GM04503 (cell line): ENCODE measurements at places on chromosomes 4 and X.

DNA sequence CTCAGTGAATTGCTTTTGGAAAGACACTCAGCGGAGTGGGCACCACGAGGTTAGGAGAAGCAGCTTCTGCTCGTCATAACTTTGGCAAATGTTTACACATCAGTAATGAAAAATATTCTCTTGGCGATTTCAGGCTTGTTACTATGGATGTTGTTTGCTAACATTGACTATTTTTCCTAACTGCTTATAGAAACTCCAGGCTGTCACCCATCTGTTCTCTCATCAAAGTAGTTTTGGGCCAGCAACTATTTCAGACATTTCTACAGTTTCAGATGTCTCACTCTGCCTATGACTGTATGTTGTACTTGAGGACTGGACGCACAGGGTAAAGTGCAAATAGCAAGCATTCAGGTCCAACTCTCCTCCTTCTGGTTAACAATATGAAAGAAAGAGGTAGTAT lies 346.7 kb downstream of the TRIML1 start:
- DNase-seq = no peak

DNA sequence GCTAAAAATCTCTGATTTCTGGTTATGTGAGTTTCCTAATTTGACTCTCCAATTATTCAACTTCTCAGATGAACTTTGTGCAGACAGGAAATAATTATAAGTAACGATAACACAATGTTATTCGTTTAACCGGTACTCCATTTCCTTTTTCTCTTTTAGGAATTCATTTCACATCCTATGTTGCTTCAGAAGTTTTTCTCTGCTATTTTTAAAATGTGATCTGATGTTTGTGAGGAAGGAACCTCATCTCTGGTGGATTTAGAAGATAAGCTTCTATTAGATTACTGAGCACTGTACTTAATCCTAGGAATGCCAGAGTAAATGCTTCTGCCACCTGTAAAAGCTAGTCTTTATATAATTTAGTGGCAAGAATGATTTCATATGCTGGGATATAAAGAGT lies 116.0 kb upstream of the ETNPPL start:
- no peak for DNase-seq

GRCh38 chr4:28842271-28842670 lies 1877.9 kb upstream of the PCDH7 start:
- no peak for DNase-seq

- no peak for DNase-seq
These were observed 2.9 kb downstream of the STIM2 start for GRCh38 chr4:26863512-26863911.

DNA sequence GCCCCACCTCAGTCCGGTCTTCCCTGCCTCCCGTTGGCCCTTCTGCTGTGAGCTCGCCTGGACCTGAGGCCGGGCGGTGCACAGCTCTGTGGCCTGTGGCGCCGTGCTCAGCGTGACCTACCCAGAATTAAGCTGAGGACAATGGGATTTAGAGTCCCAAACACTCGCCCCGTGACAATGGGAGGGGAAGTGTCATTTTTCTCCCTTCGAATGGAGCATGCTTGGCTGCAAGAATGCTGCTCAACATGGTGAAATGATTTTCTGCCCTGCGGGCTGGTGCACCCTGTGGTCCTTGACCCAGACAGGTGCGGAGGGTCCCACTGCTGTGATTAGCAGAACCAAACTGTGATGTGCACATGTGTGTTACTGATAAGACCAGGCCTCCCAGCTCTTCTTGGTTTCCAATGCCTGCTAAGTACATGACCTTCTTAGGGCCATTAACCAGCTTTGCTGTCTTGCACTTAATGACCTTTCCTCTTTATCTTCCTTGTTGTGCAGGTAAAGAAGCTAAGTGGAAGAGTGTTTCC lies 772 bp downstream of the EOLA1 start:
- DNase-seq = no peak

- no peak for DNase-seq
These were observed 127.4 kb upstream of the UNC5C start for GRCh38 chr4:95676190-95676589.

GRCh38 chr4:113553082-113553481 lies 208.5 kb downstream of the CAMK2D start:
- no peak for DNase-seq

DNA sequence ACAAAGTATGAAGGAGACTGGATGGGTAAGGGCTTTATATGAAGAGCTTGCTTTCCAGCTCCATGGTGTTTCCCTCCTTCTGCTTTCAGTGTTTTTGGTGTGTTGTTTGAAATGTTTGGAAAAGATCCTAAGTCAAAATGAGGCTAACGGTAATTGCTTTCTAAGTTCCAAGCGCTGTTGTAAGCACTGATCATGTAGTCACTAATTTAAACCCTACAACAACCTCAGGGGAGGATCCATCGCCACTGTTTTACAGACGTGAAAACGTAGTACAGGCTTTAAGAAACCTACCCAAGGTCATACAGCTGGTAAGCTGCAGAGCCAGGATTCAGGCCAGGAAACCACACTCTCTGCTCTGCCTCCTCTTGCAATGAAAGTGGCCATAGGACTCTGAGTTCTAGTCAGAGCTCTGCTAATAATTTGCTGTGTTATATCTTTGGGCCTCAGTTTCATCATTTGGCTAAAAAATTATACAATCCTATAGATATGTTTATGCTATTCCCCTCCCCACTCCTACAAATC lies 102.9 kb upstream of the PGRMC2 start:
- no peak for DNase-seq

- DNase-seq = no peak
These were observed 126.4 kb upstream of the GATB start for GRCh38 chr4:151887031-151887815.

DNA sequence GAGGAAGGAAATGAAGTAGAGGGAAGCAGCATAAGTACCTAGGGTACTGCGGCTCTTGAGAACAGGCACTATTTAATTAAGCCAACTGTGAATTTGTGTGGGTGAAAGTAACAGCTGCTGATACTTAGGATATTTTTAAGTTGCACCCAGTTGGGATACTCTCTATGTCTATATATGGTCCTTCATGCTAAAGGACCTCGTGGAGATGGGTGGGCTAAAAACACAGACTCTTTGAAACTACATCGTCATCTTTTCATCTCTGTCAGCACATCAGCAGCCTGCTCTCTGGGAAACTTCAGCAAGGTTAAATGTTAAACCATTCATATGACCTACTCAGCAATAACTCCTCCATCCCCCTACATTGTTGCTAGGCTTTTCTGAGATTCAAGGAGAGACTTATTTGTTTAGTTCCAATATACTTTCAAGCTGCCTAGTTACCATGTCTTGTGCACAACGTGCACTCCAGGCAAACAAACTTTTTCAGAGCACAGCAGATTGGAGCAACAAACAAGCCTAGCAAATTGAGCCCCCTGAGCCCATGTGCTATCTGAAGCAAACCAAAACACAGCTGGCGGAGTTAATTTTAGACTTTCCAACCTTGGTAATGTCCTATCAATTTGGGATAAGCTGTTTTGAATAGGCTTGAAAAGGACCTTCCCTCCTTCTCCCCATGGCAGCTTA lies 6.2 kb upstream of the MOB1B start:
- no peak for DNase-seq

DNA sequence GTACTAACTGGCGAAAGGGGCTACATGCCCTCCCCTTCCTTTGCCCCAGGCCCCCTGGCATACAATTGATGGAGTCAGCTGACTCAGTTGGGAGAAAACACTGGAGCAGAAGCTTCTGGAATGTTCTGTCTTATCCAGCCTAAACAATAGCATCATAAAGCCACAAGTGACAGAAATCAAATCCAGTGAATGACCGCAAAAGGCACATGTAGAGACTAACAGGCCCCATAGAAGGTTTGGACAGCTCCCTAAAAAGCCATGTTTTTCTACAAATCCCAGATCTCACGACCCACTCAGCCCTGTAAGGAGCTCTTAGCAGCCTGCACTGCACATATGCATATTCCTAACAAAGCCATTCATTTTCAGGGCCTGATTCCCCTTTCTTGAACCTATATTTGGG lies 25.1 kb downstream of the SCARB2 start:
- no peak for DNase-seq
